ENCODE measurements at places on chromosomes 3 and 15. TPM values are rescaled to one million over a fixed set of nuclear protein-coding genes. Genes with fewer than 3 reads are reported as not detected.
A peak's percentile ranks its signal among the peaks of the same experiment; 100 is the strongest.

Gene SLC28A1
- total RNA-seq: 0.35 TPM

Gene FGF12
- 3.0 TPM for total RNA-seq

Gene EXD1
- not detected for total RNA-seq

GRCh38 chr15:45378149-45378912, at the start of gene GATM:
GATM (minus strand) TSS chr15:45378544; CDS start chr15:45378453, 91 bp downstream.
- DNase-seq: peak; percentile 88

DNA sequence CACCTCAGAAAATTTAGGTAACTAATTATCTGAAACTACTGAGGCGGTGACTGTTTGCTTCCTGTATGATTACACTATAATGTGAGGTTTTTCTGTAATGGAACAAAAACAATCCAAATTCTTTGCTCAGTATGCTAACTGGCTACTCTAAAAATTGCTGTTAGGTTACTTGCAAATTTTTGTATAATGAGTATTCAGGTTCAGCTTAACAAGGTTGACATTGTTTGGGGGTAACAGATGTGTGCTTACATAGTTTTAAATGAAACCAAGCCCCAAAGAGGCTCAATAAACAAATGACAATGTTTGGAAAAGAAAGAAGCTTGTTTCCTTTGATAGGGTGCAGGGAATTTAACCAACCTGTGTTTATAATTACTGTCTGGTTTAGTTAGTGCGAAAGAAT, 414.5 kb upstream of the MDFIC2 start:
- no peak for DNase-seq

- peak; percentile 14 for DNase-seq
These were observed 284.8 kb downstream of the TUSC7 start for GRCh38 chr3:116994351-116994879.

- DNase-seq: peak; percentile 54
These were observed 1.4 kb downstream of the WDR76 start for GRCh38 chr15:43828061-43828657.

GRCh38 chr3:168878655-168879054, 782.9 kb upstream of the GOLIM4 start:
- no peak for DNase-seq

- DNase-seq: peak; percentile 41
These were observed 54.5 kb upstream of the FNDC3B start for GRCh38 chr3:171984883-171985282.

- peak; percentile 75 for DNase-seq
These were observed 154.1 kb upstream of the GOLIM4 start for GRCh38 chr3:168249550-168250414.

- no peak for DNase-seq
These were observed 457.2 kb downstream of the RAP2B start for GRCh38 chr3:153619268-153619667.

- peak; percentile 22 for DNase-seq
These were observed 380 bp downstream of the MYLK start for GRCh38 chr3:123883701-123884202.

DNA sequence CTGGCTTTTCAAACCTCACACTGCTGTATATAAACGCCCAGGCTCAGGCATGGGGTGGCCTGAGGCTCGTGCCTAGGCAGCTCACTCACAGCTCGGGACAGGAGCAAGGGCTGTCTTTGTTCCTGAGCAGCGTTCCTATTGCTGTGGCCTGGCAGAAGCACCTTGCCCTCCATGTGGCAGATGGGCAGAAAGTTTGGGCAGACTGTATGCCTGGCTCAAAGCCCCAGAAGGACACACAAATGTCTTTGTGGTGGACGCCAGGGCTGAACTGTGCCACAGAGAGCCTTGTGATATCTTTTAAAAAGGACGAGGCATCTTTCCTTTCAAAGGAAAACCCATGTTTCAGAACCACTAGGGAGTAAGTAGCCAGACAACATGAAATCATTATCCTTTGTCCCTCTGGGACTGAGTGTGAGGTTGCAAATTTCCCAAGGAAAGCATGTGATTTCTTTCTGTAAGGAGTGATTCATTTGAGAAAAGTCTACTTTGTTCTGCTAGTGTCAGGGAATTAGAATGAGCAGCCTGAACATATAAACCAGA, 29.3 kb upstream of the UBE2E1 start:
- DNase-seq: peak; percentile 48

DNA sequence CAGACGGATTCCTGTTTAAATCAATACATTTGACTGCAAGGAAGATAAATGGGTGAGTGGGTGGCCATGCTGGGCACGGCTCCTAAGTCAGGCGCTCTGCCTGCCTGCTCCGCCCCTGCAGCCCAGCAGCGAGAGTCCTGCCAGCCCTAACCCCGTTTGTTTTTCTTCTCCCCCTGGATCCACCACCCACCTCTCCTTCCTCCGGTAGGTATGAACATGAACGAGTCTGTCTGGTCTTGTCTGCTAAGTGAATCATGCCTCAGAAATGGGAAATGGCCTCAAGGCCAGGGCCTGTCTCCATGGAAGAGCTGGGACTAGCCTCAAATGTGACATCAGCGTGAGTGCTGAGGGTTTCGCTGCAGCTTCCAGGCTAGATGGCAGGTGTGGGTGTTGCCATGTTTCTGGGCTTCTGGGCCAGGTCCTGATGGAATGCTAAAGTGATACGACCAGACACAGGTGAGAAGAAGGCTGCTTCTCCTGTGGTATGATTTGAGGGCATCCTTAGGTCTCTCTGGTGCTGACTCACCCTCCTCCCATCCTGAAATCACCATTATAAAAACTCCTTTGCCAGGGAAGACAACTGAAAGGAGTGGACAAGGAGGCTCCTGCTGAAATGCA, 5.6 kb upstream of the FEM1B start:
- peak; percentile 30 for DNase-seq

- no peak for DNase-seq
These were observed 411.9 kb upstream of the CCDC54 start for GRCh38 chr3:106965307-106965706.

Data from muscle of leg (tissue), 16 donors.